Stimulated activated CD8-positive, alpha-beta memory T cell treated with anti-CD3 and anti-CD28 coated beads, Interleukin-7, amount 100 ng/mL, for 1 hour (primary cell): ENCODE measurements at places on chromosomes 12 and 14.

- no peak for DNase-seq
Measured at GRCh38 chr12:64058541-64059265, 163.4 kb downstream of the KICS2 start.

- DNase-seq, result no peak
Measured at GRCh38 chr12:39368096-39368495, 74.8 kb downstream of the KIF21A start.

- no peak for DNase-seq
Measured at GRCh38 chr12:27347779-27348178, 15.1 kb downstream of the BMAL2 start.

DNA sequence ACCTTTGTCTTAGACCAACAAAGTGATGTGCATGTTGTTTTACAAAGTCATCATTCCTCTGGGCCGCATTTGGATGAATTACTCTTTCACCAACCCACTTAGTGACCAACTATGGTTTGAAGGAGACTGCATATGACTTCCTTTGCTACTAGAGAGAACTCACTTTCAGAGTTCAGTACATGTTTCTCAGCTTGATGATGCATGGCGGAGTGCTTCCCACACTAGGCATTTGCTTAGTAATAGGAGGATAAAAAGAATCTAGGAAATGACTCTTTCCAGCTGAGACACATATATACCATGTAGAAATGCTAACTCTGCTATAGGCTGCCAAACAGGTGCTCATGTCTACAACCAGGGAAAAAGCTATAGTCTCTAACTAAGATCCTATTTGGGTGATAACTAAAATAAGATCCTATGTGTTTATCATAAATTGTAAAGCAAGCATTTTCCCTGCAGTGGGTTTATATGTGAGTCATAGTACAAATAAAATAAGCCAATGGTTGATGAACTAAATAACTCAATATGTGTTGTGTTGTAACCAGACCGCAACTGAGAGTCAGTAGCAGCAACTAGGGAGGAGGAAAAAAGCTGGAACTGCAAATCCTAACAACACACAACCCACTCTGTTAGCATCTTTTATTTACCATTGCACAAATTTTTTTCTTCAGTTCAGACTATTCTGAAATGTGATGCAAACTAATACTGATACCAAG is 87.2 kb downstream of the TSPAN8 start:
- no peak for DNase-seq

GRCh38 chr12:19088606-19089005 is 40.9 kb upstream of the PLEKHA5 start:
- no peak for DNase-seq

DNA sequence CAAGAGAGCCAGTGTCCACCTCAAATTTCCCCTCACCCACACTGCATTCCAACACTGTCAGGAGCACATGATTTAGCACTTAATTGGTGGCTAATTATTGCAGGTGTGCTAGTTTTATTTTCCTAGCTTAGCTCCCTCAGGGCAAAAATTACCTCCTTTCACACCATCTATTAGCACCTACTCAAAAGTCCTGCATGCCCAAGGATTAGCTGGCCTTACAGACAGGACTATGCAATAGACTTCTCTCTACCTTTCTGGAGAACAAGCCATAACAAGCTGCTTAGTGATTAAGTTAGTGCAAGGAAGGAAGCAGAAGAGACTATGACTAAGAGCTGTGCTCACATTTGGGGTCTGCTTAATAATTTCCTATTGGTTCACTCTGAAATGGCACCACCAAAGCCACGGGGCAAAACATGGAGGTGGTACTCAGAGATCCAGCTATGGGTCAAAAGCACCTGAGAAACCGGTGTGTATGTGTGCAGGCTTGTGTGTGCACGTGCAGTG is 69.5 kb downstream of the STON2 start:
- DNase-seq, result no peak

DNA sequence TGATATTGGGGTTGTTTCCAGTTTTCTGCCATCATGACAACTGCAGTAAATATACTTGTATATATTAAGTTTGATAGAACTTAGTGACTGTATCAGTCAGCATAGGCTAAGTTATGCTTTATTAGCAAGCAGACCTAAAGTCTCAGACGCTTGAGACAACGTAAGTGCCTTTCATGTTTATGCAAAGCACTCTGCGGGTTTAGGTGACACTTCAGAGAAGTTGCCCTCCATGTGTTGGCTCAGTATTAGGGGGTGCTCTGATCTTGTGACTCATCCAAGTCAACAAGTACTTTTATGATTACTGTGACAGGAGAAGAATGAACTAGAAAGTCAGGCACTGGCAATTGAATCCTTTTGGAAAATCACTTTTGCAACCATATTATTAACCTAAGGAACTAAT is 13.3 kb upstream of the OTOGL start:
- DNase-seq, result no peak

DNA sequence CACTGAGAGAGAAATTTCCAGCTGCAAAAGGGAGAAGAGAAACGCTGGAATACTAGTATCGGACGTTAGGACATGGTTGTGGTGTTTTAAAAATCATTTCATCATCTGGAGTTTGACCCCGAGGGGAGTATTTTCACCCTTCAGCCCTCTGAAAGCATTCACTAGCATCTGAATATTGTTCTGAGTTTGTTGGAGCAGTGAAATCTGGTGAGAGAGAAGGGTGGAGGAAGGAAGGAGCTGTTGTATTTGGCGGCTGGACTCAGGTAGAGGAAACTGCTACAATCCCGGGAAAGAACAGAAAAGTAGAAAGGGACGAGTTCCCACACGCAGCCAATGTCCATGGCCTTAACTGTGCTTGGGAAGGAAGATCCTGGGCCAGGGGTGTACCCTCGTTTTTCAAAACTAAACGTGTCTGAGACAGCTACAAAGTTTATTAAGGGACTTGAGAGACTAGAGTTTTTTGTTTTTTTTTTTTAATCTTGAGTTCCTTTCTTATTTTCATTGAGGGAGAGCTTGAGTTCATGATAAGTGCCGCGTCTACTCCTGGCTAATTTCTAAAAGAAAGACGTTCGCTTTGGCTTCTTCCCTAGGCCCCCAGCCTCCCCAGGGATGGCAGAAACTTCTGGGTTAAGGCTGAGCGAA is 896 bp upstream of the CDKN1B start:
- DNase-seq, result no peak

- DNase-seq, result peak; percentile 37
Measured at GRCh38 chr14:91396959-91397815, 20.4 kb downstream of the CCDC88C start.

GRCh38 chr14:103833711-103834110 is 13.7 kb downstream of the PPP1R13B start:
- DNase-seq, result no peak

DNA sequence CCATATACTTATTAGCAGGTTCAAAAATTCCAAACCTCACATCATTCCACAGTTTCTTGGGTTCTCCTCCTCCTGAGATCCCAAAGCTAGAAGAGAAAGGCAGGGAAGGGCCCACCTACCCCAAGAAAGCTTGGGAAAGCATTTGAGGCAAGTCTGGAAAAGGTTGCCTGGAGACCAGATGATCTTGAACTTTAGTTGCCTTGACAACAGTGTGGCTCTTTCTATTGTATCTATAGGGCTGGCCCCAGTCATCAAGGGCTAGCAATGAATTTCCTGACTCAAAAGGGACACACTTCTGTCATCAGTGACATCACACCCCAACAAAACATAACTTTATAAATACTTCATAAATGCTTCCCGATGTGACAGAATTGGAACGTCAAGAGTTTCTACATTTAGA is 40.0 kb downstream of the ZFYVE1 start:
- no peak for DNase-seq

DNA sequence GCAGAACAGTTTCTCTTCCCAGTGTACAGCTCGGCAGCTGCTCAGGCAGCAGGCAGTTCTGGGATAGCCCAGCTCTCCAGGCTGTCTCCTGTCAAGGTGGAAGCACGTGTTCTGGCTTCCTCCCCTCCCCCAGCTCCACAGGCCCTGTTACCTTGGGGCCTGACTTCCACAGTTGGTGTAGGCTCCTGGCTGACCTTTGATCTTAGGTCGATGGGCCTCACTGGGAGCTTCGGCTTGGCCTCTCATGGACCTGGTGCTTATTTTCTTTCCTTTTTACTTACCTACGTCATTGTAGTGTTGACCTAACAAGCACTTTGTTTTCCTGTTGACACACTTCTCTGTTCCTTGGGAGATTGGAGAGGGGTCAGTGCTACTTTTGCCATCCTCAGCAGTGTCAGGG is 17.0 kb downstream of the DLST start:
- no peak for DNase-seq

- no peak for DNase-seq
Measured at GRCh38 chr12:11981121-11981733, 89.5 kb upstream of the BCL2L14 start.
